ENCODE measurements at places on chromosomes 11 and 22.

DNA sequence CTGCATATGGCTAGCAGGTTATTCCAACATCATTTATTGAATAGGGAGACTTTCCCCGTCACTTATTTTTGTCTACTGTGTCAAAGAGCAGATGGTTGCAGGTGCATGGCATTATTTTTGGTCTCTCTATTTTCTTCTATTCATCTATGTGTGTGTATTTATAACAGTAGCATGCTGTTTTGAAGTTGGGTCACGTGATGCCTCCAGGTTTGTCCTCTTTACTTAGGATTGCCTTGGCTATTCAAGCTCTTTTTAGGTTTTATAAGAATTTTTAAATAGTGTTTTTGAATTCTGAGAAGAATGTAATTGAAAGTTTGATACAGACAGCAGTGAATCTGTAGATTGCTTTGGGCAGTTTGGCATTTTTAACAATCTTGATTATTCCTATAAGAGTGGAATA, 770.6 kb downstream of the CNTN5 start:
- no peak for DNase-seq

DNA sequence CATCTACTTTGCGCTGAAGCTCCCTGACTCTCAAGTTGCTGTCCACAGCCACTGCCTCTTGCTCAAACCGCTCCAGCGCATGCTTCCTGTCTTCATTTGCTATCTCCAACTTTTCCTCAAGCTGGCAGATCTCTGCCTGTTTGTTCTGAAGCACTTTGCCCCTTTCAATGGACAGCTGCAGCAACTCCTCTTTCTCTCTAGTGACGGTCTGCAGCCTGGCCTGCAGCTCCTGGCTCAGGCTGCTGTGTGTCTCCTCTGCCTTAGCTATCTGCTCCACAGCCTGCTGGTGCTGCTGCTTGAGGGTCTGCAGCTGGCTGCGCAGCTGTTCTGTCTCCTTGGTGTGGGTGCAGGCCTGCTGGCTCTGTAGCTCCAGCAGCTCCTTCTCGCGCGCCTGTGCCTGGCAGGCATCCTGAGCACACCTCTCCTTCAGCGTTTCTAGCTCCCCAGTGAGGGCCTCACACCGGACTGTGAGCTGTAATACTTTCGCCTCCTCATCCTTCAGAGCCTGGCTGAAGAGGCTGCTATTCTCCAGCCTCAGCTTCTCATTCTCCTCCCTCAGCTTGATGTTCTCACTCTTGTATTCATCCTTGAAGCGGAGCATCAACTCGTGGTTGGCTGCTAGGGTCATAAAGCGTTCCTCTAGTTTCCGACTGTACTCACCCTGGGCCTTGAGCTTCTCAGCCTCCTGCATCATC, 723 bp downstream of the CCDC89 start:
- DNase-seq: no peak

- peak; percentile 9 for DNase-seq
Measured at GRCh38 chr11:62324731-62325556, 12.3 kb upstream of the ASRGL1 start.

DNA sequence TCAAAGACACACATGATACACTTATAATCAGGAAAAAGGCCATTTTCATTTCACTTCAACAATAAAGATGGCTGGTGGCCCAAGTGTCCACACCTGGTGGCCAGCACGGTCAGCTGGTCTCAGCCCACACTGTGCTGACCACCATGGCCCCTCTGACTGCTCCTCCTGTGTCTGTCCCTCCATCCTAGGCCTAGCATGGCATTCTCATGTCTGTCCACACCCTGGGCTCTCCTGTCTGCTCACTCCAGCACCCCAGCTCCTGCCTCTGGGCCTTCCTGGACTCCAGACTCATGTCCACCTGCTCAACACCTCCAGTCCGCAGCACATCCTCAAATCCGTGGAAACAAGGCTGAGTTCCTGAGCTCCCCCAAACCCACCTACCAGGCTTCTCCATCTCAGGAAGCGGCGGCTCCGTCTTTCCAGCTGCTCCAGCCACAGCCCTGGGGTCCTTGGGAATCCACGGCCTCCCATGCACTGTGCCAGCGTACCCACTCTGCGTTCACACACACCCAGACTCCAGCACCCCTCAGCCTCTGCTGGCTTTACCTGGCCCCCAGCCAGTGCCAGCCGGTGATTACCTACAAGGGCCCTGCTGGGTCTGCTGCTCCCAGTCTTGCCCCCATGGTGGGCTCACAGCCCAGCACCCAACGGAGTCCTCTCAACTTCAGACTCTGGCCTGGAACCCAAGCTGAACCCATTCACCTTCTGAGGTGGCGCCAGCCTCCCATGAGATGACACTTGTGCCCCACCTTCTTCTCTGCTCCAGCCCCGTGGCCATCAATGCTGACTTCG, 13.9 kb downstream of the SIRT3 start:
- no peak for DNase-seq

DNA sequence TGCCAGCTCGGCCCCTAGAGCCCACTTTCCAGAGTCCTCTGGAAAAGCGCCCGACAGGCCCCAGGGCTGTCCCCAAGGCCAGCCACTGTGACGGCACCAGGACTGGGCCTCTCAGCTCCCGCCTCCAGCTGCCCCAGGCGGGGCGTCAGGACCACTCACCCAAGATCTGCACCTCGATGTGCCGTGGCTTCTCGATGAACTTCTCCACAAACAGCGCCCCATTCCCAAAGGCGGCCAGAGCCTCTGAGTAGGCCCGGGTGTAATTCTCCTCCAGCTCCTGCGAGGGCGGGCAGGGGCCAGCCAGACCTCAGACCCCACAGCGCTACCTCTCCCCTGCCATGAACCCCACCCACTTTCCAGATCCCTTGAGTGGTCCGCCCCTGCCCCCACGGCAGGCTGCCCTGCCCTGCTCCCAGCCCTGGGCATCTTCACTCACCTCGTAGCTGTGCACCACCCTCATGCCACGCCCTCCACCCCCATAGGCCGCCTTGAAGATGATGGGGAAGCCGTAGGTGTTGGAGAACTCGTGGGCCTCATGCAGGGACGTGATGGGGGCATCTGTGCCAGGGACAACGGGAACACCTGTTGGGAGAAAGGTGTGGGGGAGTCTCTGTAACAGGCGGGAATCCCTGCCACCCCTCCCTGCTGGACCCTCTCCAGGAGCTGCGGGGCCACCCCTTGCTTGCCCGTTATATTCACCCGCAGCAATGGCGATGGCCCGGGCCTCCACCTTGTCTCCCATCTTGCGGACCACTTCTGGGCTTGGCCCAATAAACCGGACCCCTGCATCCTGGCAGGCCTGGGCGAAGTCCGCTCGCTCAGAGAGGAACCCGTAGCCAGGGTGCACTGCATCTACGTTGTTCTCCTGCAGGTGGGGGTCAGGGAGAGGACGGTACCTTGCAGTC, 14.0 kb downstream of the LRFN4 start:
- no peak for DNase-seq

- no peak for DNase-seq
Measured at GRCh38 chr11:2797121-2797711, 88.4 kb downstream of the CDKN1C start.

DNA sequence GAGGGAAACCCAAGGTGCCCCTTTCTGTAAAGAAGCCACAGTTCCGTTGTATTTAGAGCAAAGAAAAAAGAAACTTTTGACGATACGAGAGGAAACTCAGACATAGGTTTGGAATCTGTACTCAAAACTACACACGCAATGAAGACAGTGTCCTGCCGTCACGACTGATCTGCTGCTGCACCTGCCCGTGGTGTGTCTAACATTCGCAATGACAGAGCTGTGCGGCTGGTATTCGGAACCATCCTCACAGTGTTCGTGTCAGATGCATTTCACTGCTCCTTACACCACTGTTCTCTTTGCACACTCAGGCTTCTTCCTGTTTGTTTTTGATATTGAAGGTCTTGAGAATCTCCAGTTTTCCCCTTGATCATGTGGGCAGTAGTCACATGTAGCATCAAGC, 84.8 kb downstream of the RTL6 start:
- no peak for DNase-seq

GRCh38 chr22:48782811-48783511, 1044.7 kb downstream of the BRD1 start:
- DNase-seq: no peak

DNA sequence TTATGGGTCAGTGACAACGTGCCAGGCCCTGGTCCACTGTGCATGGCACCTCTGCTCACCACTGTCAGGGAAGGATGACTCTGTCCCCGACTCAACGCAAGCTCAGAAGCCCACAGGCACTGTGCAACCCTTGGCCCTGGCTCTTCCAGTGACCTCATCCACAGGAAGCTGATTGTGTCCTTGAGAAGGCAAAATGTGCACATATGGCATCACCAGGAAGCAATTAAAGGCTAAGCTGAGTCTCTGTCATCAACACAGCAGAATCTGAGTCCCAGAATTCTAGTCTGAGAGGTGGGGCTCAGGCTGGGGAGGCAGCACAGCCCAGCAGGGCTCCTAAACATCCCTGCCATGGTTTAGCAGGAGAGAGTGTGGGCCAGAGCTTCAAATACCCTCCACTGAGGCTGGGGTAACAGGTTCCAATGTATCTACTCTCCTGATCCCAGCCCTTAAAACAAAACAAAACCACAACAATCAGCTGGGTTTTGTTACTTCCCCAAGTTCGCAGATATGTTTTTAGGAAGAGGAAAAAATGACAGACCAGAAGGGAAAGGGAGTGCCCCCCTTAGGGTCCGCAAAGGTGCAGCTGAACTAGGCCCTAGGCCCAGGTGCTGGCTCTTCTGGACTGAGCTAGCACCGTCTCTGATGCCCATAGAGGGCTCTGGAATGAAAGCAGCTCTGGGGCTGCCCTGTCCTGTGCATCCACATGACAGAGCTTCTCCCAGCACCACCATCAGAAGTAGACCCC, 33.5 kb upstream of the GNAZ start:
- peak; percentile 15 for DNase-seq

DNA sequence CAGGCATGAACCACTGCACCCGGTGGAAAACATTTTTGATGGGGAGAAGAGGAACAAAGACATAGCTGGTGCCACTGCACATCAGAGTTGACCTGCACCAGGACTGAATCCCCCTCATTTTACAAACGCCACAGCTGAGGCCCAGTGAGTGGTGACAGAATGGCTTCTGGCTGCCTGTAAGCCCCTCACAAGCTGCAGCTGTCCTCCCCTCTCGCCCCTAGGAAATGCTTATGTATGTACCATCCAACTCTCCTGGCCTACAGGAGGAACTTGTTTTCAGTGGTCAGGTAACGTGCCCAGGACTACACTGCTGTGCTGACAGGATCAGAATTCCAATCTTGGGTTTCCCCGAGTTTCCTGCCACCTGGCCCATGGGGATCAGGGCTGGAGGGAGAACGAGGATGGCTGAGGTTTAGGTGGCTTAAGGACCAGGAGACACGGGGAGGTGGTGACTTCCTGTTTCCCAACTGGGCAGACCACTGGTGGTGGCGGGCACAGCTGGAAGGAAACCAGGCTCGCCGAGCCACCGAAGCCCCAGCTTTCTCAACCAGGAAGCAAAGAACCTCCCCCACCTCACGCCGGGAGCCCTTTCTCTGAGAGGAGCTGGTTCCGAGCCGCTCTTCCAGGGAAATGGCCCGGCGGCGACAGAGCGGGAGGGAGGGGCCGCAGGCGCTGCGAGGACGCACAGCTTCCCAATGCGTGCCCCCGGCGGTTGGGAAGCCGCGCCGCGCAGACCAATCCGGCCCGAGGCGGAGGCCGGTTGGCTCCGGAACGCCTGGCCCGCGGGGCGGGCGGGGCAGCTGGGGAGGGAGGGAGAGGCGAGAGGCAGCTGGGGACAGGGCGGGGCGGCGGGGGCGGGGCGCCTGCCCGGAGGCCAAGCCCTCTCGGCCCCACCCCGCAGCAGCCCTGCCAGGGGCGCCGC, 1.0 kb upstream of the LRFN4 start:
- DNase-seq: peak; percentile 89

- no peak for DNase-seq
Measured at GRCh38 chr22:38793317-38793716, 626 bp downstream of the DNAL4 start.

GRCh38 chr22:29269230-29269604, 1.1 kb downstream of the EWSR1 start:
- DNase-seq: no peak

DNA sequence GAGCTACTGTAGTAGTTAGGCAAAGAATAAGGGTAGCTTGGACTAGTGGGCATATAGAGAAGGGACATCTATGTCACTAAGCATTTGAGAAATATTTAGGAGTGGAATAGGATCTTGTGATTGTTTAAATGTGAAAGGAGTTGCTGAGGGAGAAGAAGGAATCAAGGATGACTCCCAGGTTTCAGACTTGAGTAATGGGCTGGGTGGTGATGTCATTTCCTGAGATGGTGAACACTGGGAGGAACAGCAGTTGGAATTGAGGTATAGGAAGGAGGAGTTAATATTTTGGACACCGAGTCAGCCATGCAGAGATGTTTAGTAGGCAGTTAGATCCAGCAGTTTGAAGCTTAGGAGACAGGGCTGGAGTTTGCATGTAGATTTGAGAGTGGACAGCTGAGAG, 40.1 kb downstream of the REXO2 start:
- DNase-seq: no peak
